ENCODE measurements at places on chromosomes 16 and 17.

GRCh38 chr17:36936455-36937000 lies 747 bp upstream of the LHX1 start:
- no peak for DNase-seq

- DNase-seq = no peak
These were observed 21.5 kb downstream of the TNS4 start for GRCh38 chr17:40479754-40480480.

GRCh38 chr16:4298761-4299522 lies 16.9 kb upstream of the GLIS2 start:
- DNase-seq = no peak

DNA sequence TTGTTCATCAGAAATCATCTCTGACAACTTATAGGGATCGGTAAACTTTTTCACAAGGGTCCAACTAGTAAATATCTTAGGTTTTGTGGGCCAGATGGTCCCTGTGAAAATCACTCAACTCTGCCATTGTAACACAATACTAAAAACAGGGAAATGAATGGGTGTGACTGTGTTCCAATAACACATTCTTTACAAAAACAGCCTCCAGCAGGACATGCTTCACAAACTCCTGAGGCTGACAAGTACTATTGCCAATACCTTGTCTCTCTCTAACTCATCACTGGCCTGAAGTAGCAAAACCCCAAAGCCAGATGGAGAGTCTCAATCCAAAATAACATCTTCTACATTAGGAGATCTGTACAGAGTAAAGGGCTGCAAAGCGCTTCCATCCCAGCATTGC lies 312.3 kb downstream of the TOX3 start:
- DNase-seq = no peak

DNA sequence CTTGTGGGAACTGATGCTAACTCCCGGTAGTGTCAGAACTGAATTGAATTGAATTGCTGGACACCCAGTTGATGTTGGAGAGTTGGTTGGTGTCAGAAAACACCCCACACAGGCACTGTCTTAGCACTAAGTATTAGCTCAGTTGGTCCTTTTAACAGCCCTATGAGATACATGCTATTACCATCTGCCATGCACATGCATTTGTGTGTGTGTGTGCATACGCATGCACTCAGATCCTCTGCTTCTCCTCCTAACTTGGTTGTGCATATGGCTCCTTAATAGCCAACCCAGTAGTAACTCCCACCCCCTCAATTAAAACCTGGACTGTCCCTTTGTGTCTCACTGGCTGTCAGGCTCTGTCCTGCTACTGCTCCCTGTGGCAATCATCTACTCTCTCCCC lies 32.3 kb upstream of the DYNLL2 start:
- no peak for DNase-seq

Data from T-cell (primary cell).